ENCODE measurements at places on chromosomes 13 and 19.

- no peak for DNase-seq
Measured at GRCh38 chr19:1296575-1297271, 11.1 kb downstream of the EFNA2 start.

DNA sequence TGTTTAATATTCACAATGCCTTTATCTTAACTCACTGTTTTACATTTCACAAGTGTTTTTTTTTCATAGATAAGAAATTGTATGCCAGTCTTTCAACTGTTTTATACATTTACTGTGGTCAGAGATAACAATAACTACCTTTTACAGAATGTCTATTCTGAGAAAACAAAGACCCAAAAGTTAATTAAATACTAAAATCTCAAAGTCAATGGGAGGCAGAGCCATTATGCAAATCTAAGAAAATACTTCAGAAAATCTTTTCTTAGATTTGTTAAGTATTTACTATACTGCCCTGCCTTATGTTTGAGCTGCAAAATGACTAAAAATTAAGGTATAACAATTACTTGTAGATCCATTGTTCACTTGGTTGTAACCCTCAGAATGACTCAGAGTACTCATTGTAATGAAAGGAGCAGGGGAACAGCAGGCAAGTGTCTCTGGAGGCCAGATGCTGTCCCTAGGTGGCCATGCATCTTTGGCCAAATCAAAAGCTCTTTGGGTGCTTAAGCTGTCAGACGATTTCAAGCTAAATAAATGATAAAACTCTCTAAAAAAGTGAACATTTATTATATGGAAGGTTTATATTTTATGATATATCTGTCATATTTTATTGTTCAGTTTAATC is 770.1 kb upstream of the PCDH20 start:
- no peak for DNase-seq

GRCh38 chr19:46494146-46494940 is 1.3 kb downstream of the PNMA8B start:
- no peak for DNase-seq

DNA sequence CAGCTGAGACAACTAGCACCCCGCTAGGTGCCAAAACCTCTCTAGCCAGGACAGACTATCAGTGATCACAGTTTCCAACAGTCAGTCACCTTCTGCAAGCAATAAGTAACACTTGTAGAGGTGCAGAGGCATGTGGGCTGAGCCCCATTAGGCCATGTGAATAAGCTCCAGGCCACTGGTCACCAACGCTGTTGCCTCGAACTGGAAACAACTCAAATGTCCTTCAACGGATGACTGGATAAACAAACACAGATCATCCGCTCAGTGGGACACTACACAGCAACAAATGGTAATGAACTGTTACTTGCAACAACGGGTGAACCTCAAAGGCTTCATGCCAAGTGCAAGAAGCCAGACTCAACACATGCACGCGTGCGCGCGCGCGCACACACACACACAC is 27.5 kb upstream of the TMEM160 start:
- DNase-seq, result no peak

DNA sequence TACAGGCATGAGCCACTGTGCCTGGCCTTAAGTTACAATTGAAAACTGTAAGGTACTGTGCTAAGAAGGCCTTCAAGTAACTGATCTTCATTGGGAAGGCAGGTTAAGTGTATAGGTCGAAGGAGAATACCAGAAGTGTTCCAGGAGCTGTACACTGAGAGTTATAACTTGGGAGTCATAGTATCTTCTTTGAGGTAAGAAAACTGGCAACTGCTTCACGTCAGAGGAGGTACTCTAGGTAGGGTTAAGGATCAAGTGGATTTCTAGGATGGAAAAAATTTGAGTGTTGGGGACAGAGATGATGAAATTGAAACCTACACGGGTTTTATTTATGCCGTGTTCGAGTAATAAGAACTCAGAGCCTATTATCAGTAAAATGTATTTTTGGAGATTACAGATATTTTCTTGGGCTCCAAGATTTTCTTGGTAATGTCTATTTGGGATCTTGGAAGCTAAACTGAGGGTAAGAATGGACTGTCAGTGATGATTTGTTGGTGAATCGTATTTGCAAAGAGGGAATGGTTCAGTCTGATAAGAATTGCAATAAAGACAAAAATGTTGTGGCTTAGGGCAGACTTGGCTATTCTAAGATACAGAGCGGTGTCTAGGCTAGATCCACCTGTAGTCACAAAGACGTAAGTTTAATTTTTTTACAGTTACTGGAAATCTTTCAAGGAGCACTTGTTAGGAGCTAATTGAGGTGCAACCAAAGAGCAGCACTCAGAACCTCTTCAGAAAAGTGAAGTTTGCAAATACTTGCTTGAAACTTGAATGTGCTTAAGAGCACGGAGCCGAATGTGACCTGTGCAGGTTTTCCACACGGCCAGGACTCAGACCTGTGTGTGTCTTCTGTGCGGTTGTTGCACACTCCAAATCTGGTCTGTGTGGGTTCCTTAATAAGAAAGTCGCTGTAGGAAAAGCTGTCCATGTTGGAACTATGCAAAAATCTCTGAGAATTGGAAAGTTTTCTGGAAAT is 102.5 kb downstream of the URI1 start:
- DNase-seq, result no peak

GRCh38 chr13:45055902-45056648 is 64.2 kb upstream of the GTF2F2 start:
- DNase-seq, result no peak

GRCh38 chr19:49338691-49339300 is 3.6 kb downstream of the CD37 start:
- no peak for DNase-seq

DNA sequence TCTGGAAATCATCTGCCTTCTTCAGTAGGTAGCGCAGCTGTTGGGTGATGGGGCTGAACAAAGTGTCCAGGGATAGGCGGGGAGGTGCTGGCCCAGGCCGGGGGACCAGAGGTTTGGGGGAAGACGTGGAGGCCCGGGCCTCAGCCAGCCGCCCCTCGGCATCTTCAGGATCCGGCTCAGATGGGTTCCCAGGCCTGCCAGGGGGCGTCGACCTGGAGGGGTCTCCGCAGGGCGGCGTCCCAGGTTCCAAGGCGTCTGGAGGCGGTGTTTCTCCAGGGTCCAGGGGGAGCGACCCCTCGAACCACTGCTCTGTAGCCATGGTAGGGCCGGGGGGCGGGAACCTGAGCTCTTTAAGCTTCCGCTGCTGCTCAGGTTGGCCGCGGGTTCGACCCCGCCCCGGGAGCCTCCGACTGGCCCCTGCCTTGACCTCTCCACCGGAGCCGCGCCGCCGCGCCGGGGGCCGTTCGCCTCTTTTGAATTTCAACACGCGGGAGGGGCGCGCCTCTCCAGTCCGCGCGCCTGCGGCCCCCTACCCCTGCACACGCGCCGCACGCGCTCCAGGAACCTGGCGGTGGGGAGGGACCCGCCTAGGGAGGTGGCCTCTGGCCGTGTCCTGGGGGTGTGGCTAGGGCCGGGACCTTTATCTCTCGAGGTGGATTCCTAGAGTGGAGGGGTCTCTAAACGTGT is at the start of gene C19orf67:
Gene C19orf67, minus strand, starts transcription at position 475 of the 687 bp plus-strand sequence. Its CDS starts 156 bp downstream, at position 319.
- no peak for DNase-seq

- no peak for DNase-seq
Measured at GRCh38 chr19:42010245-42011126, 16.5 kb upstream of the ATP1A3 start.

DNA sequence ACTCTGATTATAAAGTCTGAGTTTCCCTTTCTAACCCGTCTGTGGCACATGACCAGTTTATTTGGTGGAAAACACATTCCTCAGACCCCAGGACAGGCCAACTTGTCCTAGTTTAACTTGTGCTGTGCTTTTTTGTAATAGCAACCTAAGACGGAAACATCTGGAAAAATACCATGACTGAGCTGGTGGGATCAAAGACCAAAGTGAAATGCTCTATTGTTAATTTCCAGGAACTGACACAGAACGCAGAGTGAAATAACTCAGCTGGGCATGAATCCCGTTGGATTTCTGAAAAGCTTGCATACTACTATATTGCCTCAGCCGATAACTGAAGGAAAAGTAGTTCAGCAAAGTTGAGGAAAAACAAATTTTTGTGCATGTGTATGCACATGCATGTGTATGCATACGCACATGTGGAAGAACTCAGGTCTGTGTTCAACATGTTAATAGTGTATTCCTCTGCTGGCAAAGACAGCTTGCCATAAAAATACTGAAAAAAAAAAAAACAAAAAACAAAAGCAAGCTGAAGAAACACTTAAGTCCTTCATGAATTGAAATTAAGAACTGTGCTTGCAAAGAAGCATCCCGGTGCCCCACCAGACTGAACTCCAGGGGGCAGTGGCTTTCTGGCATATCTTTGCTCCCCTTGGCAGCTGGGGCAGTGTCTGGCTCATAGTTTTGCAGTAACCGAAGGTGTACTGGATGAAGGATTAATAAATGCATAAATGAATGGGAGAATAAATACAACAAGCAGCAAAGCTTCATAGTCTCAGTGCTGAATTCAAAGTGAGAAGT is 187.8 kb downstream of the LHFPL6 start:
- DNase-seq, result no peak

DNA sequence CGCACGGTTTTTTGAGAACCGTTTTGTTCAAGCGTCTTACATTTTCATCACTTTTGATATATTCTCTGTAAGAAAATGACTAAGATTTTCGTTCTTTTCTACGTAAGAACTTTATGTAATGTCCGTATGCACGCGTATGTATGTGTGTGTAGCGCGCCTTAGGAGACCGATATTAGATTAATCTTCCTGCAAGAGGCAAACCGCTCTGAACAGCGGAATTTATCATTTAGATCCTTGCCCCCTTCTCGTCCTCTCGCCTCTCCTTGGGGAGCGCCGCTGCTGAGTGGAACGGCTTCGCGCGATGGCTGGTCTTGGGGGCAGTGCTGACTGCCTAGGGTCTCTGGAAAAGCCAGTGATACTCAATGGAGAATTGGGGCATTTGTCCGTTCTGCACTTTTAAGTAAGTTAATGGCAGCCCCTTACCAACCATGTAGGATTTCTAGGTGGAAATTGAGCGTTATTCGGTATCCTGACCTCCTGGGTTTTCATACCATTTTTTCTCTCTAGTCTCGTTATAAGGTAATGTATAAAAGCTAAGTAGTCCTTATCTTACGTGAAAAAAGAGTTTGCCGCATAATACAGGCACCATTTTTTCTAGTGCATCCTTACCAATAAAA is 4.7 kb downstream of the MAB21L1 start:
- no peak for DNase-seq

DNA sequence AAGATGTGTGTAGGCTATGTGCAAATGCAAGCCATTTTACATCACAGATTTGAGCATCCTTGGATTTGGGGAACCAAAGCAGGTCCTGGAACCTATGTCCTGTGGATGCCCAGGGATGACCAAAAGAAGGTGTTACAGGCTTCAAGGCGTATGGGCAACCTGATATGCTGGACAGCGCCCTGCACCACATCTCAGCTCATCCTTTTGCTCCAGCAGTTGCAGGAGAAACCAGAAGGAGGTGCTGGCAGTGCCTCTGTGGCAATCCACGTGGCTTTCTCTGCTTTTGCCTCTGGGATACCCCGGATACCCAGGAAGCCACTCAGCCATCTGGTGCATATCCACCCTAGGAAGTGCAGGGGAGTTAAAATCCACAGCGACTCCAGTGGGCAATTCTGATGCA is 110.3 kb upstream of the VSTM2B start:
- no peak for DNase-seq

DNA sequence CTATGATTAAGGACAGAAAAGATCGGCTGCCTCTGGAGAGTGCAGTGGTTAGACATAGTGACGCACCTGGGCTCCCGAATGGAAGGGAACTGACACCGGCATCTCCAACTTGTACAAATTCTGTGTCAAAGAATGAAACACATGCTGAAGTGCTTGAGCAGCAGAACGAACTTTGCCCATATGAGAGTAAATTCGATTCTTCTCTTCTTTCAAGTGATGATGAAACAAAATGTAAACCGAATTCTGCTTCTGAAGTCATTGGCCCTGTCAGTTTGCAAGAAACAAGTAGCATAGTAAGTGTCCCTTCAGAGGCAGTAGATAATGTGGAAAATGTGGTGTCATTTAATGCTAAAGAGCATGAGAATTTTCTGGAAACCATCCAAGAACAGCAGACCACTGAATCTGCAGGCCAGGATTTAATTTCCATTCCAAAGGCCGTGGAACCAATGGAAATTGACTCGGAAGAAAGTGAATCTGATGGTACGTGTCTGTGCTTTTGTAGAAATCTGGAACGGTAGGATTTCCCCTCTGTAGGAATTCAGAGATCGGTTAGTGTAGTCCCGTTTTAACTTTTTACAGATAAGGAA is 16.9 kb downstream of the ERCC5 start:
- DNase-seq, result no peak

DNA sequence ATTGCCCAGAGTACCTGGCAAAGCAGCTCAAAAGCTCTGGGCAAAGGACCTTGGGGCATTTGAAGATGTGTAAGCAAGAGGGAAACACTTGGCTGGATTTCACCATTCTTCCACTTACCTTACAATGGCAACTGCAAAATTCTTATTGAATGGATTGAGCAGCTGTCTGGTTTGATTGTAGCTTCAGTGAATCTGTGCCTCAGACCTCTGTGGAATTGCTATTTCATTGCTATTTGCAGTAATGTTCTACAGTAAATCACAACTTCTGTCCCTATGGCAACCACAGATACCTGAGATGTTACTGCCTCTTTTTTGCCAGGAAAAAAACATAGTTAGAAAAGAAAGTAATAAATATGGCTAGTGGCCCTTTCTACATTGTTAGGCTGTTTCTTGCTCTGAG is 519.5 kb downstream of the SUCLA2 start:
- DNase-seq, result no peak

DNA sequence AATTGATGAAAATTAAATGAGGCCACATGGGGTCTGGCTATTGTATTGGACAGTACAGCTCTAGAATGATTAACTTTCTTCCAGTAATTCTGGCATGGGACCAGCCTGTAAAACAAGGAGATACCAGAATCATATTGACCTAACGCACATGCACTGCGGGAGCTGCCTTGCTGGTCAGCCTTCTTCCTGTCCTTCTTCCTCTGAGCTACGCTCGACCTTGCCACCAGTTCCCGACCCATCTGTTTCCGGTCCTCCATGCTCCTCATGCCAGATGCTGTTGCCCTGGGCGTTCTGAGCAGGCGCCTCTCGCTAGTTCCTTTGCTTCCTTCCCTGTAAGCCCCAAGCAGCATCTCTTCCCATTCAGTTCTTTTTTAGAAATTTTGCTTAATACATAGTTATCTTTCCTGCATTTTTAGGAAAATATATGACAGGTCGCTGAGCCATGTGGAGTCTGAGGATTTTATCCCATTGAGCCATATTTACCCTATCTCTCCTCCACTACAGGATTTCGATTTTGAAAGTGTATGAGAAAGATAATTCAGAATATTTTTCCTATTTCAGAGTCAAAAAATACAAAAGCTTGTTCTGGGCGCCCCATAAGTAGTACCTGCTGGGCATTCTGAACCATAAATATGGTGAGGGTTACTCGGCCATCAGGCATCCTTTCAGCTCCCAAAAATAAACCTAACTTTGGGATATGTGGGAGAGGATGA is 38.6 kb downstream of the TNFRSF19 start:
- DNase-seq, result no peak

DNA sequence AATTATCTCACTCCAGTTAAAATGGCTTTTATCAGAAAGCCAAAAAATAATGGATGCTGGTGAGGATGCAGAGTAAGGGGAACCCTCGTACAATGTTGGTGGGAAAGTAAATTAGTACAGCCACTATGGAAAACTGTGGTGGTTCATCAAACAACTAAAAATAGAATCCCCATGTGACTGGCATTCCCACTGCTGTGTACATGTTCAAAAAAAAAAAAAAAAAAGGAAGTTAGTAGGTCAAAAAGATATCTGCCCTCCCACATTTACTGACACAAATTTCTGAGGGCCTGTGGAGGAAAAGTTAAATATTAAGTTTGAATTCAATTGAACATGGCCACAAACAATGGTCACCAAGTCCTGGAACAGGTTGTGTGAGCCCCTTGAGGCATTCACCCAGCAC is 9.8 kb upstream of the ZSCAN5A start:
- no peak for DNase-seq

GRCh38 chr19:8505680-8506401 is 3.4 kb upstream of the PRAM1 start:
- no peak for DNase-seq
